Thoracic aorta endothelial cell (primary cell): ENCODE measurements at places on chromosomes 11 and 22. TPM values are rescaled to one million over a fixed set of nuclear protein-coding genes. Genes with fewer than 3 reads are reported as not detected.

The HEPHL1 gene
- not detected in 2 replicates for total RNA-seq

The BTBD18 gene
- total RNA-seq: not detected in 2 replicates

The OLFML1 gene
- not detected in 2 replicates for total RNA-seq

The PAK1 gene
- total RNA-seq: 6.1 and 6.5 TPM in 2 replicates

The VPREB1 gene
- total RNA-seq: not detected in 2 replicates

The EIF4ENIF1 gene
- 14.9 and 32.2 TPM in 2 replicates for total RNA-seq

The PATE1 gene
- total RNA-seq: not detected in 2 replicates

The LIF gene
- total RNA-seq: 0.27 and 0.86 TPM in 2 replicates

The NLRP10 gene
- not detected in 2 replicates for total RNA-seq

The MPEG1 gene
- not detected in 2 replicates for total RNA-seq

The BBOX1 gene
- not detected in 2 replicates for total RNA-seq

The TNKS1BP1 gene
- 46.7 and 50.9 TPM in 2 replicates for total RNA-seq

The AGBL2 gene
- total RNA-seq: 0.07 TPM in 1 of 2 replicates, not detected in the other

The WEE1 gene
- 39.5 and 50.5 TPM in 2 replicates for total RNA-seq

The PLEKHB1 gene
- total RNA-seq: 0.79 TPM in 1 of 2 replicates, not detected in the other

The GPR152 gene
- total RNA-seq: not detected in 2 replicates

The TMEM132A gene
- total RNA-seq: 45.2 and 49.5 TPM in 2 replicates

The FOSL1 gene
- 41.6 and 48.9 TPM in 2 replicates for total RNA-seq

The MMP12 gene
- not detected in 2 replicates for total RNA-seq

The APOL4 gene
- 1.1 and 1.3 TPM in 2 replicates for total RNA-seq

The NDUFC2 gene
- total RNA-seq: 128 and 143 TPM in 2 replicates

The KRTAP5-1 gene
- total RNA-seq: not detected in 2 replicates

The BIRC3 gene
- 3.1 and 3.4 TPM in 2 replicates for total RNA-seq

The OR2AG2 gene
- total RNA-seq: 0.27 and 0.43 TPM in 2 replicates

The HPX gene
- total RNA-seq: 0.53 and 0.65 TPM in 2 replicates

The CAT gene
- 51.9 and 65.7 TPM in 2 replicates for total RNA-seq

The PLAAT5 gene
- not detected in 2 replicates for total RNA-seq

The ALDH3B1 gene
- 0.13 and 0.22 TPM in 2 replicates for total RNA-seq

The UPB1 gene
- 0.07 and 0.40 TPM in 2 replicates for total RNA-seq

The LYVE1 gene
- total RNA-seq: 0.79 and 3.9 TPM in 2 replicates

The SEZ6L gene
- total RNA-seq: not detected in 2 replicates

The DEAF1 gene
- total RNA-seq: 41.0 and 42.6 TPM in 2 replicates

The SPA17 gene
- total RNA-seq: 10.4 and 10.6 TPM in 2 replicates

The TPBGL gene
- total RNA-seq: 0.07 TPM in 1 of 2 replicates, not detected in the other

The CECR2 gene
- total RNA-seq: 0.72 and 4.4 TPM in 2 replicates

The CCDC87 gene
- 0.27 and 0.50 TPM in 2 replicates for total RNA-seq

The LGR4 gene
- 11.6 and 15.3 TPM in 2 replicates for total RNA-seq

The IGLL1 gene
- total RNA-seq: not detected in 2 replicates

The ATG2A gene
- 13.0 and 19.8 TPM in 2 replicates for total RNA-seq

The CACNA1I gene
- not detected in 2 replicates for total RNA-seq

The RBMXL2 gene
- 0.40 TPM in 1 of 2 replicates, not detected in the other for total RNA-seq

The GRAP2 gene
- total RNA-seq: not detected in 2 replicates

The ARL2 gene
- total RNA-seq: 58.4 and 65.9 TPM in 2 replicates

The MEN1 gene
- total RNA-seq: 20.7 and 31.1 TPM in 2 replicates

The MIEF1 gene
- total RNA-seq: 34.3 and 42.6 TPM in 2 replicates

The SAA2 gene
- total RNA-seq: not detected in 2 replicates

The ZNF280B gene
- total RNA-seq: 2.0 and 2.2 TPM in 2 replicates

The BAD gene
- 49.2 and 51.7 TPM in 2 replicates for total RNA-seq

The ANO9 gene
- under 0.01 TPM in 1 of 2 replicates, not detected in the other for total RNA-seq

The SCN4B gene
- 0.13 and 0.14 TPM in 2 replicates for total RNA-seq

The CCDC179 gene
- not detected in 2 replicates for total RNA-seq

The IL18 gene
- total RNA-seq: 0.80 and 1.4 TPM in 2 replicates

The CSRP3 gene
- not detected in 2 replicates for total RNA-seq

The TENM4 gene
- total RNA-seq: 0.13 and 0.14 TPM in 2 replicates

The PKP3 gene
- total RNA-seq: 0.07 and 0.13 TPM in 2 replicates

The KRTAP5-7 gene
- total RNA-seq: 0.07 and 0.13 TPM in 2 replicates

The CTSW gene
- not detected in 2 replicates for total RNA-seq

The TSPAN32 gene
- not detected in 2 replicates for total RNA-seq
